Motor neuron (in vitro differentiated cells): ENCODE measurements at places on chromosomes 13 and 19.

DNA sequence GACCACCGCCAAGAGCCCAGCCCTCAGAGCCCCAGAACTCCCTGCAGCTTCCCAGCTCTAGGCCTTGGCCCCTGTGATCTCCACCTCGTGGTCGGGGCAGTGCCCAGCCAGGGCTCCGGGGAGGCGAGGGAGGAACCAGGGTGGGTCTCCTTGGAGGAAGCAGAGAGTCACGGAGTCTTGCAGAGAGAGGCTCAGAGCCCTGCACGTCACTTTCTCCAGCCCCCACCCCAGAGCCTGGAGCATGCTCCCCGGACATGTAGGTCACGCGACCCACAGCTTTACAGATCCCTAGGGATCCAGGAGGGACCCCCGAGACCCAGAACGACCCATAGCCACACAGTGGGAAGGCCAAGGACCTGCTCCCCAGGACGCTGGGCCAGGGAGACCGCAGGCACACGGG lies 11.9 kb downstream of the GADD45B start:
- peak; percentile 23 for ATAC-seq

- ATAC-seq, result no peak
Observed at GRCh38 chr19:30676990-30677679, 305.0 kb downstream of the ZNF536 start.

DNA sequence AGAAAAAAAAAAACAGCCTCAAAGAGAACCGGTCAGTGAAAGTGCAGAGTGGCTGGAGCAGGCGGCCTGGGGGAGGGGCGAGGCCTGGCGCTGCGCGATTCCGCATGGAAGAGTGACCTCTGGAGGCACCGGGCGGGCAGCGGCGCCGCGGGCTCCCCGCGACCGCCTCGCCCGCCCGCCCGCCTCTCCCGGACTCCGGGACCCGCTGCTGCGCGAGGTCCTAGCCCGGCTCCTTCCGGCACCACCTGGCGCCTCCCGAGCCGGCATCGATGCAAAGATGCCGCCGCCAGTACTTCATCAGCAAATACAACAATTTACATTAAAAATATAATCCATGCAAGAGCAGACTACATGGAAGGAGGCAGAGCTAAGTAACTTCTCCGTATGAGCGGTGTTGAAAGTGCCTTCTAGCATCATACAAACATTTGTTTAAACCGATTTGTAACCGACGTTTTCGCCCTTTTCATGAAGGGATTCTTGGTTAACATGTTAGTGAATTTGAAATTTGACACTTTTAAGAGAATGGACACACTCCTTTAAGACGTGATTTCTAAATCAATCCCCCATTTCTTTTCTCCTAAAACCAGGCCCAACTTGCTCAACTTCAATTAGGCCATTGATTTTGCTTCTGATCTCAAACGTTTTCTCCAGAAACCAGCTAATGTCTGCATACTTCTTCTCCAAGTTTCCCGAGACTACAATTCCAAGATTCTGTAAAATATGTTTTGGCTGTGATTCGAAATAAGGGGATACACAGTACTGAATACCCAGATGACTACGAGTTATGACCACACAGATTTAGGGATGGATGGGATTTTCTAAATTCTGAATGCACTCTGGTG lies 2.1 kb downstream of the EFNB2 start:
- peak; percentile 31 for ATAC-seq

DNA sequence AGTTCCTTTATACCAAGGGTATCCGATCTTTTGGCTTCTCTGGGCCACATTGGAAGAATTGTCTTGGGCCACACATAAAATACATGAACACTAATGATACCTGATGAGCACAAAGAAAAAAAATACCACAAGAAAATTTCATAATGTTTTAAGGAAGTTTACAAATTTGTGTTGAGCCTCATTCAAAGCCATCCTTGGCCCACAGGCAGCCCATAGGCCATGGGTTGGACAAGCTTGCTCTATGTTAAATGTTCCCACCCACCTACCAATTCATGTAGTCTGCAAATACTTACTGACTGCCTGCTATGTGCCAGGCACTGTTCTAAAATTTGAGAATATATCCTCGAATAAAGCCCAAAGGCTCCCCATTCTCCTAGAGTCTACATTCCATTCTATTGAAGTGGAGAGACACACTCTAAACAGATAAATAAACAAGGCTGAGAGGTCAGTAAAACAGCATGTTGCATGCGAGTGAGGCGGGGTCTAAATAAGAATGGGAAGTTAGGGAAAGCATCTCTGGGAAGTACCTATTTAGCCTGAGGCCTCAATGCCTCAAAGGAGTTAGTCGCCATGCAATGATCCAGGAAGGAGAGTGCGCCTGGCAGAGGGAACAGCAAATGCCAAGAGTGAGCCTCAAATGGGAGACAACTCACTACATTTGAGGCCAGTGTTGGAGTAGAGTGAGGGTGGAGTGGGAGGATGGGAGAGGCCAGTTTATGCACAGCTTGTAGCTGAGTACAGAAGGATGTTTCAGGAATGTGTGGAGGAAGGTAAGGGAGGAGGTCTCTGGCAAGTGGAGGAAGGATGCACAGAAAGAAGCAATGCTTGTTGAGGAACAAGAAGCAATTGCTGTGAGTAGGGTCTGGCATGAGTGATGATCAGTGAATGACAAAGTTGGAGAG lies 52.5 kb upstream of the CLDN10 start:
- no peak for ATAC-seq

GRCh38 chr13:112711528-112712265 lies 21.9 kb downstream of the ATP11A start:
- ATAC-seq, result peak; percentile 97

GRCh38 chr13:29906432-29907011 lies 56.1 kb upstream of the UBL3 start:
- ATAC-seq, result no peak

DNA sequence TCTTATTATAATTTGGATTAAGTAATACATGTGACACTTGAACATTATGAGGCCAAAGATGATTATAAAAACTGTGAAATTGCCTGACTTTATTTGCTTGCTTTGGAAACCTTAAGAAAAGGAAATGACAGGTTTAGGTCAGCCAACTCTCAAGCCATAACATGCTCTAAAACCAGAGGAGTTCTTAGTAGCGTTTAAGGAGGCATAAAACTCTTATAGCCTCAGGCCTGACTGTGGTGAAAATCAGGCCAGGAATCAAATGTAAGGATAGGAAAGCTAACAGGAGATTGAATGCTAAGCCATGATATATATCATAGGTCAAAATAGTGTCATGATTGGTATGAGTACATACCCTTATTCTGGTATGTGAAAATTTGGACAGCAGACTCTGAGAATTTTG lies 1142.4 kb upstream of the MIR17HG start:
- ATAC-seq, result no peak

- no peak for ATAC-seq
Observed at GRCh38 chr13:71219698-71220415, 647.1 kb downstream of the DACH1 start.

DNA sequence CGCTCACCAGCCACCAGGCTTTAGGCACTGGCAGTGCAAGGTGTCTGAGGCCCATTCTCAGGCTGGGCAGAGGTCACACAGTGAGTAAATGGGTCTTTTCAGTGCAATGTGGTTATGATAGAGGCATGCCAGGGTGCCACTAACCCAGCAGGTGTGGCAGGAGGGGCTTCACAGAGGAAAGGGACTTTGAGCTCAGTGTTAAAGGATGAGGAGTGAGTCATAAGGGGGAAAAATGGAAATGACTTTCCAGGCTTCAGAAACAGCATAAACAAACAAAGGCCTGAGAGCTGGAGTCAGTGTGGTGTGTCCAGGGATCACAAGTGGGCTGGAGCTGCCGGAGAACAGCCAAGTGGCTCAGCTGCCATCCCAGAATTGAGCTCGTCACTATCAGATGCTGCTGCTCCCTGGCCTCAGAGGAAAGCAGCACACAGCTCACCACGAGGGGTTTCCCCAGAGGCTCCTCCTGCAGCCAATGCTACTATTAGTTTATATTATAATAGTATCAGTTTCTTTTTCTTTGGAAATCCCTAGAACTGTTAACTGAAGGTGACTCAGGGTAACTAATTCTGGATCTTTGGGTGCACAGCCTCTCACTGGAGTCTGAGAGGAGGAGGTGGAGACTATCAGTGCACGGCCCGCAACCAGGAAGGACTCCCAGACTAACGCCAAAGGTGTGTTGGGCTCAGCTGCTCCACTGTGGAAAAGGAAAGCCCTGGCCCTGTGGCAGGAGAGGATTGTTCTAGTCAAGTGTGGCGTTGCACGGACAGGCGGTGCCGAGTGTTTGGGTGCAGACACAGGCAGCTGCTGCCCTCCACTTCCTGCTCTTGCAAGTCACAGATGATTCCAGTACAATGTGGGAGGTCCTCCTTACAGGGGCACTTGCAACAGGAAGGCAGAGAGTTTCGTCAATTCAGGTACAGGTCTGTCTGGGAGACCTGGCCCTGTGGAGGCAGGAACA lies 39.5 kb downstream of the DHRS12 start:
- peak; percentile 92 for ATAC-seq

- ATAC-seq, result no peak
Observed at GRCh38 chr19:46195104-46195503, 34.4 kb upstream of the IGFL1 start.
